ENCODE measurements at places on chromosomes 1 and 21. TPM values are rescaled to one million over a fixed set of nuclear protein-coding genes. Genes with fewer than 3 reads are reported as not detected.

The NBL1 gene
- 26.6 TPM for total RNA-seq

The PDE4DIP gene
- 53.4 TPM for total RNA-seq

The SKI gene
- total RNA-seq = 36.9 TPM

The FCRL2 gene
- total RNA-seq = not detected

The AKR7A3 gene
- total RNA-seq = 0.11 TPM

The FMN2 gene
- 0.79 TPM for total RNA-seq

The ZNF695 gene
- total RNA-seq = 2.0 TPM

The BMP8B gene
- total RNA-seq = not detected

The KRTAP19-3 gene
- not detected for total RNA-seq

The S100A10 gene
- total RNA-seq = 455 TPM

The PLPPR5 gene
- not detected for total RNA-seq

The ZMYM1 gene
- 10.6 TPM for total RNA-seq

The CFAP141 gene
- not detected for total RNA-seq

The CTTNBP2NL gene
- total RNA-seq = 13.3 TPM

The CLCA4 gene
- not detected for total RNA-seq

The FAM229A gene
- total RNA-seq = 3.9 TPM

The VASH2 gene
- total RNA-seq = 1.6 TPM

The GREM2 gene
- under 0.01 TPM for total RNA-seq

The KCNT2 gene
- total RNA-seq = not detected

The GJA8 gene
- total RNA-seq = not detected

The DCST1 gene
- total RNA-seq = not detected

The CCDC181 gene
- not detected for total RNA-seq

The NPPA gene
- total RNA-seq = not detected

The HES5 gene
- total RNA-seq = not detected

The LMX1A gene
- total RNA-seq = not detected

The POFUT2 gene
- total RNA-seq = 30.7 TPM

The CD101 gene
- 1.3 TPM for total RNA-seq

The NR5A2 gene
- 0.79 TPM for total RNA-seq

The SLC44A5 gene
- 1.7 TPM for total RNA-seq

The PDPN gene
- 115 TPM for total RNA-seq

The CATSPERE gene
- 2.4 TPM for total RNA-seq

The ARHGEF16 gene
- 0.39 TPM for total RNA-seq

The ALPL gene
- not detected for total RNA-seq

The PPIAL4G gene
- not detected for total RNA-seq

The CFHR5 gene
- total RNA-seq = not detected

The NIPAL3 gene
- 190 TPM for total RNA-seq

The ANKRD35 gene
- total RNA-seq = 7.9 TPM

The MYOM3 gene
- total RNA-seq = 0.79 TPM
